ENCODE measurements at places on chromosomes 12 and 14.

DNA sequence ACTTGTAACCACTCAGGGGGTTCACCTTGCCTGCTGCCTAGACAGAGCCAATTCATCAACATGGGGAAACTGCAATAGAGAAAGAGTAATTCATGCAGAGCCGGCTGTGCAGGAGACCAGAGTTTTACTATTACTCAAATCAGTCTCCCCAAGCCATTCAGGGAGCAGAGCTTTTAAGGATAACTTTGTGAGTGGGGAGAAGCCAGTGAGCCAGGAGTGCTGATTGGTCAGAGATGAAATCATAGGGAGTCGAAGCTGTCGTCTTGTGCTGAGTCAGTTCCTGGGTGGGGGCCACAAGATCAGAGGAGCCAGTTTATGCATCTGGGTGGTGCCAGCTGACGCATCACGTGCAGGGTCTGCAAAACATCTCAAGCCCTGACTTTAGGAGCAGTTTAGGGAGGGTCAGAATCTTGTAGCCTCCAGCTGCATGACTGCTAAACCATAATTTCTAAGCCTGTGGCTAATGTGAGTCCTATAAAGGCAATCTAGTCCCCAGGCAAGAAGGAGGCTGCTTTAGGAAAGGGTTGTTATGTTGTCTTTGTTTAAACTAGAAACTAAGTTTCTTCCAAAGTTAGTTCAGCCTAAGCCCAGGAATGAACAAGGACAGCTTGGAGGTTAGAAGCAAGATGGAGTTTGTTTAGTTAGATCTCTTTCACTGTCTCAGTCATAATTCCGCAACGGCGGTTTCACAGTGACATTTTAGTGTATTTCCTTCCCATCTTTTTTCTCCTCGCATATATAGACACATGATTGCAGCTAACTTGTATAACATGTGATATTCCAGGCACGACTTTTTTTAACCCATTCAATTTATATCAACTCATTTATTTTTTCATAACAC, 68.9 kb upstream of the NCOR2 start:
- no peak for DNase-seq

DNA sequence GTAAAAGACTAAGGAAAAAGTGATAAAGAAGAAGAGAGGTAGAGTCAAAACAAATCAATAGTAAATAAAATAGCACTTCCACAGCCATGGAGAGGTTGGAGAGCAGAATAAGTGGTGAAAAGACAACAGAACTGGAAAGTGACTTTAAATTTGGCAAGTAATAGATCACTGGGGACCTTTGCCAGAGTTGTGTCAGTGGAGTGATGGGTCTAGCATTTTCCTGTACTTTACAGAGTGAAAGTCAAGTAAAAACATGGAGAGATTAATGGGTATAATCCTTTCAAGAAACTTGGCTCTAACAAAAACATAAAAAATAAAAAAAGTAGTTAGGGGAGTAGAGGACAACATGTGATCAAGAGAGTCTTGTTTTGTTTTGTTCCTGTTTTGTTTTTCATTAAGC, 502.2 kb upstream of the RPL10L start:
- DNase-seq: no peak

DNA sequence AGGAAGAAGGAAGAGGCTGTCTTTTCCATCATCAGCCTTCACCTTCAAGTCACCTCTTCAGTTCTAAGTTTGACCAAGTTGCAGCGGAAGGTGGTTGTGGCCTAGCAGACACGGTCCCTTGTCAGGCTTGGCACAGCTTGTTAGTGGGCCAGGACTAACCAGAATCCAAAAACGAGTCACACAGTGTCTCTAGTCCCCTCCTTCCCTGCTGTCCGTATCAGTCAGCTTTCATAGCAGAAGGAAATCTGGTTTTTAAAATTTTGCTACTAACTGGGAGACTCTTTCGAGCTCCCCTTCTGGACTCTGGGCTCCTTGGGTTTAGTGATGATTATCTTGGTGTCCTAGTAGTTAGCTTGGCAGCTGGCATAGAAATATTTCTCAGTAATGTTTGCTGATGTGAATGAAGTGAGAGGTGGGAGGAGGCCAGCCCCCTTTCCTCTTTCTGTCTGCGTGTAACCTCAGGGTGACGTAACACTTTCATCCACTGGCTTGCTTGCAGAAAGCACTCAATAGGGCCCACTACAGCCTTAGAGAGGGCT, 3.8 kb downstream of the ETV6 start:
- DNase-seq: no peak

- DNase-seq: no peak
Observed at GRCh38 chr12:24045816-24046257, 96.4 kb upstream of the SOX5 start.

DNA sequence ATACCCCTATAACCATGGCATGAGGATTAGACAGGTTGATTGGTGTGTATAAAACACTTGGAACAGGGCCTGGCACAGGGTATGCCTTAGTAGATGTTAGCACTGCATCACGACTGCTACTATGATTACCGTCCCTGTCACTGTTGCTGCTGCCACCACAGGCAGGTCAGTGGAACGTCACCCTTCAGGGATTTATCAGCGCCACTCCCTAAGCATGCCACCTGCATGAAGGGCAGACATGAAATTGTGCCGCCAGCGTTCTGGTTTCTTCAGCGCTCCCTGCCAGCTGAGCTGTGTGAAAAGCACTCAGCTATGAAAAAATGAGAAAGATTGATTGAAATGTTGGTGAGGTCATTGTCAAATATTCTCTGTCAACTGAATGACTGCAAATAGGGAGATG, 477.0 kb downstream of the DPF3 start:
- no peak for DNase-seq

DNA sequence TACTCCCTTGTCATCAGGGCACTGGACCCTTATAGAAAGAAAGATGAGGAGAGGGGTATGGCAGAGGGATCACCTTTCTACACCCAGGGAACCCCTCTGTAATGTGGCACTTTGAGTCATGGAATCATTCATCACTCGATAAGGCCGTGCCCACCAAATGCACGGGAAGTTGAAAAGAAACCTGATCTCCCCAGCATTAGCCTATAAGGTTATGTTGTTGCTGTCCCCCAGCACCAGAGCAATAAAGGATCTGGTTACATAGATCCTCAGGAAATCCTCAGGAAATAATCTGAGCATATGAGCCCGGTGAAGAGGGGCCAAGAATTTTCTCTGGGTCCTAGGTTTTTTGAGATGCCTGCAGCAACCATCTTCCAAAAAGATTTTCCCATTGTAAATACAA, 148.8 kb upstream of the CRY1 start:
- DNase-seq: no peak

GRCh38 chr12:52230364-52231281, 2.4 kb upstream of the KRT7 start:
- DNase-seq: peak; percentile 75

DNA sequence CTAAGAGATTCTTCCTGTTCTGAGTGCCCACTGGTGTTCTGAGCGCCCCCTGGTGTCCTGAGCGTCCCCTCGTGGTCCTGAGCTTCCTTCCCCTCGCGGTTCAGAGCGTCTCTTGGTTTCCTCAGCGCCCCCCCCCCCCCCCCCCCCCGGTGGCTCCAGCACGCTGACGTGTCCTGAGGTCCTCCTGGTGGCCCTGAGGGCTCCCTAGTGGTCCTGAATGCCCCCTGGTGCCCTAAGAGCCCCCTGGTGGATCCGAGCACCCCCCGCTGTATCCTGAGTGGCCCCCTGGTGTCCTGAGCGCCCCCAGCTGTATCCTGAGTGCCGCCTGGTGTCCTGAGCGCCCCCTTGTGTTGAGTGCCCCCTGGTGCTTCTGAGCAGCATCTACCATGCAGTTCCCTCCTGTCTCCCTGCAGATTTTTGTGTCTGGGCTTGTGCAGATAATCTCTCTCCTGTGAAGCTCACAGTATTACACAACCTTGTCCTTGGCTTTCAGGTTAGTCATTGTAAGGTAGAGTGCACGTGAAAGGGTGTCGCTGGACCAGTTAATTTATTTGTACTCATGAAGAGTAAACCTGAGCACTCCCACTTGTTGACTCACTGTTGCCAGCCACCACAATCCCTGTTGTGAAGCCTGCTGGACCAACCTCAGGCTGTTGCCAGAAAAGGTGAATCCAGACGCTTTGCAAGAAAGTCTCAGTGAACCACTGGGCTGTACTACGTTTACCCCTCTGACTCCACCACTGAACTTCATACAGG, 1168.4 kb downstream of the TMEM121 start:
- no peak for DNase-seq

DNA sequence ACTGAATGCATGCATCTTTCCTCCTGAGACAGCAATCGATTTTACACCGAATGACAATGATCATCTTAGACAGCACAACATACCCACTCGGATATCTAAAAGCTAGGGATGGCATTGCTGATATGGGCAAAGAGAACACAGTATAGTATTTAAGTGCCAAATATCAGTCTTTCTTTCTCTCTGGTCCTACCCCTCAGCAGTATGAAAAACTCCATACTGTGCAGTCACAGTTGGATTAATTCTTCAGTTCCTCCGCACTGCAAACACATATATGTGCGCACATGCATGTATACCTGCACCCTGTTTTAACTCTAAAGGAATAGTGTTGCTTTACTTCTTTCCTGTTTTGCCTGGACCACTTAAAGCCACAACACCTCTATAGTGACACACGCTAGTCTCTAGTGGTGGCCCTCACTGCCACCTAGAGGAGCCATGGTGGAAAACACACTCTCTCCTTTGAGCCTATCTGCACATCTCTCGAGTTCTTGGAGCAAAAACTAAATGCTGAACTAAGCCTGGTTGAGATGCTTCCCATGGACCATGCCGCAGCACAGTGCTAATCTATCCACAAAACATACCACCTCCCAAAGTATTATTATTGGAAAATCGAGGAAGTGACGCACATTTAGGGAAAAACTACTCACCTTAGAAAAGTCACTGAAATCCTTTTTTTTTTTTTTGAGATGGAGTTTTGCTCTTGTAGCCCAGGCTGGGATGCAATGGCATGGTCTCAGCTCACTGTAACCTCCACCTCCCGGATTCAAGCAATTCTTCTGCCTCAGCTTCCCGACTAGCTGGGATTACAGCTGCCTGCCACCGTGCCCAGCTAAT, 11.9 kb downstream of the TMEM52B start:
- peak; percentile 33 for DNase-seq

GRCh38 chr14:98909251-98909944, 362.6 kb downstream of the BCL11B start:
- no peak for DNase-seq

GRCh38 chr12:54593135-54593534, 4.7 kb upstream of the PPP1R1A start:
- DNase-seq: no peak

- no peak for DNase-seq
Observed at GRCh38 chr14:96229315-96229714, 24.7 kb downstream of the BDKRB2 start.

- no peak for DNase-seq
Observed at GRCh38 chr12:122067966-122068365, 10.6 kb upstream of the MLXIP start.

DNA sequence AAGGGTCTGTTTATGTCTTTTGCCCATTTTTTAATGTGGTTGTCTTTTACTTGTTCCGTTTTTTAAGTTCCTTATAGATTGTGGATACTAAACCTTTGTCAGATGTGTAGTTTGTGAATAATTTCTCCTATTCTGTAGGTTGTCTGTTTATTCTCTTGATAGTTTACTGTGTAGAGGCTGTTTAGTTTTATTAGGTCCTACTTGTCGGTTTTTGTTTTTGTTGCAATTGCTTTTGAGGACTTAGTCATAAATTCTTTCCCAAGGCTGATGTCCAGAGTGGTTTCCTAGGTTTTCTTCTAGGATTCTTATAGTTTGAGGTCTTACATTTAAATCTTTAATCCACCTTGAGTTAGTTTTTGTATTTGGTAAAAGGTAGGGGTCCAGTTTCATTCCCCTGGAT, 33.9 kb downstream of the SLC39A9 start:
- no peak for DNase-seq

- no peak for DNase-seq
Observed at GRCh38 chr14:31745741-31746140, 184.5 kb downstream of the NUBPL start.

DNA sequence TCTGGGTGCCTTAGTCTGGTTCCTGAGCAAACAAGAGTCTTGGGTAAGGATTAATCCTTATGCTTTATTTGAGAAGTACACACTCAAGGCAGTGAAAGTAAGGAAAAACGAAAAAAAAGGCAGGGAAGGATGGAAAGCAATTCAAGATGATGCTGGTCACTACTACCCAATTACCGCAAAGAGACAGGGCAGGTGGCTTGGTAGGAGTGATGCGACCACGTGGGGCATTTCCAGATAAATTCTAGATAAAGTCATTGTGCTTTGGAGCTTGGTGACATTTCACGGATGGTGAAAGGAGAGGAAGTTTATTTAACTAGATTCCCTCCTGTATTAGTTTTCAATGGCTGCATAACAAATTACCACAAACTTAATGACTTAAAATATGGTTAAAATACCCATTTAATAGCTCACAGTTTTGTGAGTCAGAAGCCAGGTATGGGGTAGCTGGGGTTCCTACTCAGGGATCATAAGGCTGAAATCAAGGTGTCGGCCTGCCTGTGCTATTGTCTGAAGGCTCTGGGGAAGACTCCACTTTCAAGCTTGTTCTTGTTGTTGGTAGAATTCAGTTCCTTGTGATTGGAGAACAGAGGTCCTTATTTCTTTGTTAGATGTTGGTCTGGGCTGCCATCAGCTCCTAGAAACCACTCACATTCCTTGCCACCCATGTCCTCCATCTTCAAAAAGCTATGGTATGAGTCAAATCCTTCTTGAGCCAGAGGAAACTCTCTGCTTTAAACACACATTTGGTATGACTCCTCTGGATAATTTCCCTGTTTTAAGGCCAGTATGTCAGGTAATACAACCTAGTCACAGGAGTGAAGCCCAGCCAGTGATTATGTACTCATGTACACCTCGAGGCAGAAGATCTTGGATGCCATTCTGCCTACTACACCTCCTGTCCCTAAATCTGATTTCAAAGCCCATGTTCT, 5.6 kb upstream of the HMGA2 start:
- no peak for DNase-seq

DNA sequence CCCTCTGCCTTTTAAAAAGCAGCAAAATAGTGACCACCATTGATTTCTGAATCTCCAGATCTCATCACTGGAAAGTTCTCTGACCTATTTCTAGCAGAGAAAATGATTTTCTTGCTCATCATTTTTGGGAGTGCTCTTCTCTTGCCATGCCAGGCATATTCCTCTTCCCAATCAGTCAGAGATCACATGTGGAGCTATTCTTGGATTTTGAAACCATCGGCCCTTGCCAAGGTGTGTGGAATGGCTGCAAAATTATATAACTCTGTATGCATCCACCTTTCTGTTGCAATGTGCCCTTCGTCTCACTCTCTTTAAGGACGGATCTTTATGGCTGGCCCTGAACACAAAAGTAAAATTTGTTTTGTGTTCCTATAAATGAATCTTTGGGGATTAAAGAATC, 25.5 kb upstream of the LDHB start:
- no peak for DNase-seq

- DNase-seq: no peak
Observed at GRCh38 chr12:71268598-71269280, 110.9 kb upstream of the TSPAN8 start.

- no peak for DNase-seq
Observed at GRCh38 chr12:17097674-17098073, 491.7 kb upstream of the LMO3 start.

- DNase-seq: no peak
Observed at GRCh38 chr12:88228720-88229119, 86.6 kb downstream of the TMTC3 start.

- no peak for DNase-seq
Observed at GRCh38 chr12:23816394-23816851, 133.0 kb downstream of the SOX5 start.

GRCh38 chr12:100382338-100382737, 25.5 kb downstream of the SLC17A8 start:
- DNase-seq: no peak

Data from 8988T (cell line).